Skin of body (tissue), 3 donors: ENCODE measurements at places on chromosomes 7 and 10.

- DNase-seq: no peak
Observed at GRCh38 chr10:6704896-6705295, 124.8 kb upstream of the PRKCQ start.

DNA sequence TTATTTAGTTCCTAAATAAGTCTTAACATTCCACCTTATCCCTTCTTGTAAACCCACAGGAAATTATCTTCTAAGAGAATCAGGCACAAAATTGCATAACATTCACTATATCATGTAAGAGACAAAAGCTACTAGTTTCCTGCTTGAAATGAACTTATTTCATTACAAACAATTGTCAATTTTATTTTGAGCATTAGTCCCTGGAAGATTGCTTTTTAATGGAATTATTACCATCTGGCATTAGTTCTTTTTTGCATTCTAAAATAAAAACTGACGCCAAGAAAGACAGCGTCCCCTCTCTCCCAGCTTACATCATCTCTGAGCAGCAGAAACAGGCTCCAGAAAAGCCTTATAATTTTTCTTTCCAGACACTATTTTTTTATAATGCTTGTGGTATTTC lies 121.8 kb downstream of the NOC3L start:
- peak; percentile 57 for DNase-seq

- DNase-seq: no peak
Observed at GRCh38 chr7:80330434-80330833, 181.4 kb downstream of the GNAT3 start.

DNA sequence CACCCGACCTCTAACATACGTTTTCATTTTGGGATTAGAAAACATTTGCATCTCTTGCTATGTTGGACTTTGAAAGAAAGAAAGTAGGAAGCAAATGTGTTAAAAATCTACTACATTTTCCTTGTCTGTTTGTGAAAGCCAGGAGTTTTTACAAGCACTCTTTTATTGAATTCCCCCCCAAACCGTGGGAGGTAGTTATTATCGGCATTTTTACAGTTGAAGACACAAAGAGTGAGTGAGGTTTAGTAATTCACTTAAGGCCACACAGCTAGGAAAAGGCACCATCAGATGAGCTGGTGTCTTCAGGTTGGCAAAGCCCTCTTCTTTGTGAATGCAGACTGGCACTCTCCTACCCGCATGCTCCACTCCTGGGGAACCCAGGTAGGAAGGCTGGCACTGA lies 23.5 kb upstream of the SFMBT2 start:
- DNase-seq: no peak

DNA sequence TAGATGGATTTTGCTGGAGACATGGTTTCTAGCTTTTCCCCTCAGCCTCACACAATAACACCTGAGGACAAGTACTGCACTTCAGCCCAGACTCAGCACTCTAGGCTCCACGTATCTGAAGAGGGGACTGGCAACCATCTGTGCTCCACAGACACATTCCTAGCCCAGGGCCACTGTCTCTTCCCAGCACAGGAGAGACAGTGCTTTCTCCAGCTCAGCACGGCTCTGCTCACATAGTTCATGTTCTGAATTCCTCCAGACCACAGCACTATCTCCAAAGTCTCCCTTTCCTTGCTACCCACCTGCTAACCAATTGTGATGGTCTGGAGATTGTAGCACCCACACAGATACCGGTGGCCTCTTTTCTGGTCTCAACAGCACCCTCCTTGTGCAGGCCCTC lies 114.5 kb downstream of the HTR7 start:
- DNase-seq: no peak

- no peak for DNase-seq
Observed at GRCh38 chr7:27103489-27104226, 1.2 kb upstream of the HOXA2 start.

DNA sequence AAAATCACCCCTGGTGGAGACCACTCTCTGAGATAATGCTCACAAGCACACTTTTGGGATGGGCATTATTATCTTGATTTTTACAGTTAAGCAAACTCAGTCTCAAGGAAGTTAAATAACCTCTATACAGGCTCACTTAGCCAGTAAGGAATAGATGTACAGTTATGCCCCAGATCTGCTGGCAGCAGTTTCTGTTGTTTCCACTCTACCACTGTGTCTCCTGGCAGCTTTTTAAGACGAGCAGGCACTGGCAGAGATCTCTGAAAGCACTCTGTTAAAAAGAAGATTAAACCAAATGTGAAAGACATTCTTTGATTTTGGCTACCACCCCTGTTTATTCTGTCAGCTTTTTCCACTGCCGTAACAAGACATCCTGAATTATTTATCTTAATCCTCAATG lies 73.2 kb downstream of the SRI start:
- no peak for DNase-seq

- DNase-seq: peak; percentile 60
Observed at GRCh38 chr7:140923358-140924006, 1.2 kb downstream of the BRAF start.

- DNase-seq: peak; percentile 79
Observed at GRCh38 chr7:29102558-29103151, 43.7 kb downstream of the CPVL start.

GRCh38 chr7:152074673-152075072 lies 49.2 kb downstream of the GALNT11 start:
- DNase-seq: no peak

DNA sequence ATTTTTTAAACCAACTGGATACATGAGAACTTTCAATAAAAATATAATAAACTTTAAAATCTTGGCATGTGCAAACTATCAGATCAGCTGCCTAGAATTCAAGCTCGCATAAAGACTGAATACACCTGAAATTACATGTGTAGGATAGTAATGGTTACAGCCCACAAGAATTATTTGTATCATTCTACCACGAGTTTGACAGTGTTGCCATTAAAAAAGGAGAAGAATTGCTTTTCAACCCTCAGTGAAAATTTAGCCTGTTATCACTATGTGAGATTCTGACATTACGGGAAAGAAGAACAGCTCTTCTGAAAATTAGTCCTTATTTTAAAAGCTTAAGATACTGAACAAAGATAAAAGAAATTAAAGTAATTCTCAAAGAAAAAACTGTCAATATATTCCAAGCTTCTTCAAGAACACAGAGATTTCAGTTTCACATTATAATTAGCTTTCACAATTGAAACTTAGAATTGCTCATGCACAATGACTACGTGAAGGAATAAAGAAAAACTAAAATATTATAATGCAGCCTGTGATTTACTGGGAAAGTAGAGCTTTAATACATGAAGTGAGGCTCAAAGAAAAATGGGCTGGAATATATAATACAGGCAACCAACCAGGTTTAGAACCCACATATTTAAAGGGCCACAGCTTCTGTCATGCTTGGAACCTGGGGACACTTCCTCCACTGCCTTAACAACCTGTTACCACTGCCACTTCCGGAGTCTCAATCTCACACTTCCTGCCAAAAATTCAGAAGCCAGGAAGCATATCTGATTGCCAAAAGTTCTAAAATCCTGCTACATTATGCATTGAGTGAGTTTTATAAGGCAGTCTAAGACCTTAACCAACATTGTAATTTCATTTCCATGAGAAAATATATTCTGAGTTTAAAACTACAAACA lies 23.2 kb downstream of the TPK1 start:
- DNase-seq: no peak

- DNase-seq: no peak
Observed at GRCh38 chr10:44492678-44493077, 107.8 kb upstream of the CXCL12 start.

DNA sequence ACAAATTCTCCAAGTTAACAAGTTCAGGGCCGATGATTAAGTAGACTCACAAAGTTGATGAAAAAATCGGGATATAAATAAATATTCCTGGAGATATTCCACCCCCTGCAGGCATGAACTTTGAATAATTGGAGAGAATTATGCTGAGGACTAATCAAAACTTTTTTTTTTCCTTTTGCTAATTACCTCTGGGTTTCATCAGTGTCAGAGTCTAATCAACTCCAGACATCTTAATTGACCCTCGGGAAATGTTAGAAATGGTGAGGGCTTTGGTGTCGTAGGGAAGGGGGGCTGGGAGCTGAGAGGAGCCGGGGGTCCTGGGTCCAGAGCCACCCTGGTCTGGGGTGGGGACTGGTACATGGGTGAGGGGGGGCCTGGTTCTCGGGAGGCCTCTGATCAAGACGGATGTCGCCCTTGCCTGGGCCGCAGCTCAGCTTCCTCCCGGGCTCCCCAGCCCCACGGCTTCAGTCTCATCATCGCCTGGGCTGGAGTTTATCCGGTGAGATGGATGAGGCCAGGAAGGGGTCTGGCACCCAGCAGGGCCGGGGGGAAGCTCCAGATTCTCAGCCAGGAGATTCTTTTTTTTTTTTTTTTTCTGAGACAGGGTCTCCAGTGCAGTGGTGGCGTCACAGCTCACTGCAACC lies 30.4 kb upstream of the ELFN1 start:
- DNase-seq: no peak

GRCh38 chr7:4713183-4713784 lies 31.2 kb downstream of the FOXK1 start:
- no peak for DNase-seq

GRCh38 chr10:62249957-62250356 lies 18.7 kb downstream of the RTKN2 start:
- DNase-seq: no peak

GRCh38 chr7:103799298-103799697 lies 190.2 kb downstream of the RELN start:
- DNase-seq: no peak

- DNase-seq: no peak
Observed at GRCh38 chr7:120114626-120115025, 158.3 kb upstream of the KCND2 start.

- no peak for DNase-seq
Observed at GRCh38 chr7:151404216-151405011, 5.4 kb downstream of the WDR86 start.

- DNase-seq: no peak
Observed at GRCh38 chr7:421136-421991, 98.3 kb downstream of the PDGFA start.

DNA sequence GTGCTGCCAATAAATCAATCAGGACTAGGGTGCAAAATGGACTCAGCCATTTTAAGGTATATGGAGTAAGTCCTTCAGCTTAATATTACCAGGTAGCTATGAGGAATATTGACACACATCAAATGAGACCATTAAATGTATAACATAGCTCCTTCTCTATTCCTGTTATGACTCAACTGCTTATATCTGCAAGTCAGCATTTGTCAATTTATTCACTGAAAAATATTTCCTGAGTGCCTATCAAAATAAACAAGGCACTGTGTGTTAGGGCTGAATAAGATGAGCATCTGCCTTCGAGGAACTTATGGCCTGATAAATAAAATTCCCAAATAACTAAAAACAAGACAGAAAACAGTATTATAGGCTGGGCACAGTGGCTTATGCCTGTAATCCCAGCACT lies 113.8 kb downstream of the CDK6 start:
- no peak for DNase-seq

DNA sequence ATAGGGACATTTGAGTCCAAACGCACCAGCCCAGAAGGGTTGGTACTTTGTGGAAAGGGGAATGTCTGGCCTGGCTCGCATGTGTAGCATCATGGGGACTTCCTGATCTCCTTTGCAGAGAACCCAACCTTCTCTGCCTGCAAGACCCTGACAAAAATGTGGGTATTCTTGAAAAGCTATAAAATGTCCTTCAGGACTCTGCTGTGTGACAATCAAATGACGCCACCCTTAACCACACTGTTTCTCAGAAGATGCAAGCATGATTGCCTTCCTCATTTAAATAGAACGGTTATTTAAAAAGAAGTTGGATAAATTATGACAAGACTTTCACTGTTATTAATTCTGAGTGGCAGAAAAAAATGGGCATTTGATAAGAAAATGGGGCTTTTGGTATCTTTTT lies 15.1 kb upstream of the GPR15LG start:
- no peak for DNase-seq

GRCh38 chr7:66699998-66700397 lies 40.5 kb upstream of the RABGEF1 start:
- DNase-seq: no peak

- no peak for DNase-seq
Observed at GRCh38 chr10:96390460-96390864, 31.7 kb upstream of the OPALIN start.
